CD4-positive, alpha-beta T cell treated with Interleukin-17A for 4 hours (primary cell): ENCODE measurements at places on chromosomes 13 and 19.

DNA sequence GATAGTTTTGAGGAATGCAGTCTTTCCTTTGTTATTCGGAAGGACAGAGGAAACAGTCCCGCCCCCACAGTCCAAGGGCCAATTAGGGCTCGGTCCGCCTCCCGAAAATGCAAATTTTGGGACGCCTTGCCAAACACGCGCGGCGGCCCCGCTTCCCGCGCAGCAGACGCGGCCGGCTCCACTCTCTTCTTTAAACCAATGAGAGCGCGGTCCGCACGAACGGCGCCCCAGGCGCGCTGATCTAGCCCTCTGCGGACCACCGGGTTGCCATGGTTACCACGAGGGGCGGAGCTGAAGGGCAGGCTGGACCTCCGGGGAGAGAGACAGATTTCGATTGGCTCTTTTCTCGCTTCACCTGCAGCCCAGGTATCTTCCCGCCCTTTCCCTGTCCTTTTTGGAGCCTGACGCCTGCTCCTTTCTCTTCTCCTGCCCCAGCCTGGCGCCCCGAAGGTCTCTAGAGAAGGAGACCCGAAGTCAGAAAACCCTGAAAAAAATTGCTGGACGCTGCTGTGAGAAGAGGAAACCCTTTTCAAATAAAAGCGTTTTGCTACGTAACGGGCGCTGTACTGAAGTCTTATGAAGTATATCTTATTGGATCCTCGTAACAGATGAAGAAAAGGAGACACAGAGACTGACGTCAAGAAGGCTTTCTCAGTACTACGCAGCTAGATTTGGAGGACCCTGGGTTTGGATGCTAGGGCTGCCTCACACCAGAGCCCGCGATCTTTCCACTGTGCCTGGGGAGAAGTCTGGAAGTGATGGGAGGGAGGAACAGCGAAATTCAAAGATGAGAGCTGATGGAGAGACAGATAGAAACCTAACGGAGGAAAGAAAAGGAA lies 2.0 kb downstream of the PTH2 start:
- peak; percentile 57 for DNase-seq

DNA sequence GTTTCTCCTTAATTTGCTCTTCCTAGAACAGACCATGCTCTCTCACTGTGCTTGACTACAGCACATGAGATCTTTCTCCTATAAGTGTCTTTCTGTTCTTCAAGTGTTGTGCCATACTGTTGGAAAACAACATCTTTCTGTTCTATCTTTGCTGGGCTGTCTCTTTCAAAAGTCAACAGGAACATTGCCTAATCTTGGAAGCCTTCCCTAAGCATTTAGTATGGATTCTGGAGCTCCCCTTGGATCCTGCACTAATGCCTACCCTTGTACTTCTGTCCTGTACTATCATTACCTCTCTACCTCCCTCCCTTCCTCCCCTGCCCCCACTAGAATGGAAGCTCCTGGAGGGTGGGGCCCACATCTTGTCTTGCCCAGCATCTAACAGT lies 26.8 kb downstream of the STARD13 start:
- no peak for DNase-seq

GRCh38 chr13:44263751-44264620 lies 109.6 kb upstream of the SERP2 start:
- DNase-seq, result no peak

DNA sequence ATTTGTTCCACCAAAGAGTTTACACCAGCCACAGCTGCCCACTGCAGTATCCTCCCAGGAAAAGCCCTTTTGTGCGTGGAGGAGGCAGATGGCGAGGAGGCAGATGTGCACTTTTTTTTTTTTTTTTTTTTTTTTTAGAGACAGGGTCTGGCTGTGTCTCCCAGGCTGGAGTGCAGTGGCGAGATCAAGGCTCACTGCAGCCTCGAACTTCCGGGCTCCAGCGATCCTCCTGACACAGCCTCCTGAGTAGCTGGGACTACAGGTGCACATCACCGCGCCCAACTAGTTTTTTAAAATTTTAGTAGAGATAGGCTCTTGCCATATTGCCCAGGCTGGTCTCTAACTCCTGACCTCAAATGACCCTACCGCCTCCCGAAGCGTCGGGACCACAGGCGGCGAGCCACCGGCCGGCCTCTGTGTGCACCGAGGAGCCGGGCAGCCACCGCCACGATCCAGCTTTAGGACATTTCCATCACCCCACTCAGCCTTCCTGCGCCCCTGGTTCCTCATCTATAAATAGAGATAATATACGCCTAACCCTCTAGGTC lies 563 bp upstream of the PDCD5 start:
- DNase-seq, result no peak

DNA sequence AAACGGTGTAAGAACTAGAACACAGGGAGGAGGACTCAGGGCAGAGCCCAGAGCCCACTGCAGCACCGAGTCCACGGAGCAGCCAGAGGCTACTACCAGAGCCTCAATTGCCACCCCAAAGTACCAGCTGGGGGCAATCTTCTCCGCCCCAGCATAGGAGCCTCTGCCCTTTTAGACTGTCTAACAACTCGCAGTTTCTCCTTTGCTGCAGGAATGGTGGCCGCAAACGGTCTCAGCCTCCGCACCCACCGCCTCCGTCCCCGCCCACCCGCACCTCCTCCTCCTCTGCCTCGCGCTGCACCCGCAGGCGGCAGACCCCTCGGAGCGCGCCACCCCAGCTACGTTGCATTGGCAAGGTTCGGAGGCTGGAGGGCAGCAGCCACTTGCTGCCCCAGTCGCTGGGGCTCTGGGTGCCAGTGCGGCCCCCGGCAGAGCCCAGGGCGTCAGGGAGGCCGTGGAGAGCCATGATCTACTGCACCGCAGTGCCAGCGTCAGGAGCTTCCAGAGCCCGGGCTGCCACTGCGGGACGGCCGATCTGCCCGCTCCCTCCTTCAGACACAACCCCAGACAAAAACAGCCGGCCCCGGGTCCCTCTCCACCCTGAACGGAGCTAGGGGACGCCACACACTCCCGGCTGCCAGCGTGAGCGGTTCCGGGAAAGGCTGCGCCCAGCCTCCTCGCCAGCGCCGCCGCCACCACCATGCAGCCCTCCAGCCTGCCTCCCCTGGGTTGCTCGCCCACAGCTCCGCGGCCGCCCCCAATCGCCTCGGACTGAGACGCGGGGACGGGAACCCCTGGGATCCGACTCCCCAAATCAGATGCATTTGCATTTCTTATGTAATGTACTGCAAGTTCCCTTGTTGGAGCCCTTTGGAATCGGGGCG lies 1.8 kb downstream of the FGF14 start:
- peak; percentile 38 for DNase-seq

GRCh38 chr19:50173127-50173526 lies 10.0 kb upstream of the IZUMO2 start:
- no peak for DNase-seq

- DNase-seq, result peak; percentile 50
Measured at GRCh38 chr19:52343548-52343947, 7.5 kb downstream of the ZNF610 start.

DNA sequence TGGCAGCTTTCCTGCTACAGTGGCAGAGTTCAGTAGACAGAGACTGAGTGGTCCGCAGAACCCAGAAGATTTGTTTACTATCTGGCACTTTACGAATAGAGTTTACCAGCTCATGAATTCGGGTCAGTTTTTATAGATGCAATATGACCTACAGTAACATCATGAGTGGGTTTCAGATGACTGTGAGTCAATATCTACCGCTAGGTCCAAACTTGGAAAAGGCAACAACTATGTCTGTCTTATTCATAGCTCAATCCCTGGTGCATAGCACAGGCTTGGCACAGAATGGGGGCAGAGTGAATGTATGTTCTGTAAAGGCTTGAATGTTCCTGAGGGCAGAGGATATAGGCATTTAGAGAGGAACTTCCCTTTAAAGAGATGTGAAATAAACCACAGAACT lies 65.2 kb downstream of the RAP2A start:
- DNase-seq, result no peak

GRCh38 chr13:19150712-19151228 lies 30.9 kb downstream of the TUBA3C start:
- DNase-seq, result no peak

- peak; percentile 59 for DNase-seq
Measured at GRCh38 chr19:38059897-38060296, 152.9 kb downstream of the SIPA1L3 start.

GRCh38 chr13:27504868-27505194 lies 54.5 kb upstream of the MTIF3 start:
- DNase-seq, result no peak

DNA sequence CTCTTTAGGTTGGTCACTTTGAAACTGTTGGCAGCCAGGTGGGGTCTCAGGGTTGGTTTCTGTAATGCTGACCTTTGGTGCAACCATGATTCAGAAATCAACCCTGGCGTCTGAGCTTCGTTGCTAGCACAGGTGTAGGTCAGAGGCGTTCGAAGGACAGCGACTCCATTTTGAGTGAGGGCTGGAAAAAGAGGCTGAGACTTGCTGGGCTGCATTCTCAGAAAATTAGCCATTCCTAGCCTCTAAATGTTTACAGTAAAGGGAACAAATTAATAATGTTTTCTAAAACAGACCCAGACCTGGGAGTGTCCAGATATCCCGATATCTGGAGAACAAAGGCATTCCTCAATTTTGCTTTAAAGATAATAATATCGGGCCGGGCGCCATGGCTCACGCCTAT lies 29.2 kb downstream of the RHPN2 start:
- no peak for DNase-seq

- no peak for DNase-seq
Measured at GRCh38 chr13:113009743-113010509, 40.9 kb downstream of the MCF2L start.

- no peak for DNase-seq
Measured at GRCh38 chr13:29830000-29830399, 20.4 kb downstream of the UBL3 start.

DNA sequence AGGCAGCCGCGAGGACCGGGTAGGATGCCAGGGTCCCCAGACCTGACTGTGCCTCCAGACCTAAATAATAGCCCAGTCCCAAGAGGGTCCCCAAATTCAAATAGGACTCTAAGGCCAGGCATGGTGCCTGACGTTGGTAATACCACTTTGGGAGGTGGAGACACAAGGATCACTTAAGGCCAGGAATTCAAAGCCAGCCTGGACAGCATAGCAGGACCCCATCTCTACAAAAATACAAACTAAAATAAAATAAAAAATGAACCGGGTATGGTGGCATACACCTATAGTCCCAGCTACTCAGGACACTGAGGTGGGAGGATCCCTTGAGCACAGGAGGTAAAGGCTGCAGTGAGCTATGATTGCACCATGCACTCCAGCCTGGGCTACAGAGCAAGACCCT lies 5.4 kb upstream of the APLP1 start:
- DNase-seq, result no peak

DNA sequence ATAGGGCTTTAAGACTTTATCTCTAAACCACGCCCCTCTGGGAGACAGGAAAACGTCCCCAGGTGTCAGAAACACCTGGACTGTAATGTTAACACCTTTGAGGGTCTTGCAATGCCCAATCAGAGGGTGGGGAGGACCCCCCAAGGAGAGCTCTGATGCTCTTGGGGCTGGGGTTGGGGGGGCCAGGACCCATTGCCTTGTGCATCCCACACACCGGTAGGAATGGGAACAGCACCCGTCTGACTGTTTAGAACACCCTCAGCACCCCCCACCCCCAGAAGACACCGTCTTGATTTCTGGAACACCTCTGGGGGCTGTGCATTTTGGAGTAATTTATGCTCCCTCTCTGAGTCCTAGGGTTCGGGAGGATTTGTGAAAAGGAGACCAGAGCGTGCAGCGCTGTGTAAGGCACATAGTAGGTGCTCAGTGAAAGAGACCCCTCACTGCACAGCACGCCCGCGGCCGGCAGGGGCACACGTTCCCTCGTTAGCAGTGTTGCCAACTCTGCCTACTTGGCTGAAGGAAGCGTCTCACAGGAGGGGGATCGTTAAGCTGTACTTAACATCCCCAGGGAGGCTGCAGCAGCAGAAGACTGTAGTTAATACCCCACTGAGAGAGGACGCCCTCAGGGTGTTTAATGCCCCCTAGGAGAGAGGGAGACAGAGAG lies 2.8 kb upstream of the ERFL start:
- DNase-seq, result peak; percentile 31

DNA sequence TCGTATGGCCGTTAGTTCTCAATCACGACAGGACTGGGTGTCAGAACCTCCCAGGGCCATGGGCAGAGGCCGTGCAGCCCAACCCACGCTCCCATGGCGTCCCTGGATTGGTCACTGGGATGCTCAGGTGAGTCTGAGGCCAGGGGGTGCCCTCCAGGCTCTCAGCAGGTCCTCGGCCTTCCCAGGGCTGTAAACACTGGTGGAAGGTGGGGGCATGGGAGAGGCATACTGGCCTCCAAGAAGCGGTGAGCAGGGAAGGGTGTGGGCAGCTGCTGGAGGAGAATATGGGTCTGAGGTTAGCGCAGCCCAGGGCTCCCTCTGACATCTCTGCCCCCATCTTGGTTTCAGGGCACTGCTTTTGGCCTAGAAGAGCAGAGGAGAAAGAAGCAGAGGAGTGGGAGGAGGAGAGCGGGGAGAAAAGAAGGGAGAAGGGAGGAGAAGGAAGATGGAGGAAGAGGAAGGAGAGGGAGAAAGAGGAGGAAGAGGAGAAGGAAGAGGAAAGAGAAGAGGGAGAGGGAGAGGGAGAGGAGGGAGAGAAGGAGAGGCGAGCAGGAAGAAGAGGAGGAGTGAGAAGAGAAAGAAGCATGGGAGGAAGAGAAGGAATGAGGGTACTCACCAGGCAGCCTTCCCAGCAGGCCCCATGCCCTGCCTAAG lies 62.3 kb downstream of the CEBPG start:
- DNase-seq, result no peak

DNA sequence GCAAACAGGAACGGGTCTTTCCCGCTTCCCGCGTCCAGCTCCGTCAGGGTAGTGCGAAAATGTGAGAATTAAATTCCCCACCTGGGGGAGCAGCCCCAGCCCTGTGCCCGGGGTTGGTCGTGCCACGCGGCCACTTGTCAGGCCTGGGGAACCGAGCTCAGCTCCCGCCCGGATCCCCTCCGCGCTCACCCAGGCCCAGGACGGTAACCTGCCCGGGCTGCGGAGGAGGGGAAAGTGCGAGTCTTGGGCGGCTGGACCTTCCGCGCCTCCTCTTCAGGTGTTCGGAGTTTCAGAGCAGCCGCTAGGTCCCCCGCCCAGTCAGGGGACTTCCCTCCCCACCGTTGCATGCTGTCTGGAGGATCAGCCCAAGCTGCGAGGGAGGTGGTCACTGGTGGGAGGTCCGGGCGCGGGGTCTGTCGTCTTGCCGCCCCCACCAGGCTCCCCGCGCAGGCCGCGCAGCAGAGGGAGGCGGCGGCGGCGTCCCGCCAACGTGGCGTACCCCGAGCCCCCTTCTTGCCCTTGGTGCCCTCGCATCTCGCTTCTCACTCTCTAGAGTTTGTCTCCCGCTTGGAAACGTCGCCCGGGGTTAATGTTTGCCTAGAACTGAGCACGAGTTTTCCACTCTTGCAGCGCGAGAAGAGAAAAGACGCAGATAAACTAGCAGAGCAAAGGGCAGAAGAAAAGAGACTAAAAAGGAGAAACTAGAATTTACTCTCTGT lies 8.1 kb downstream of the URAD start:
- DNase-seq, result no peak

DNA sequence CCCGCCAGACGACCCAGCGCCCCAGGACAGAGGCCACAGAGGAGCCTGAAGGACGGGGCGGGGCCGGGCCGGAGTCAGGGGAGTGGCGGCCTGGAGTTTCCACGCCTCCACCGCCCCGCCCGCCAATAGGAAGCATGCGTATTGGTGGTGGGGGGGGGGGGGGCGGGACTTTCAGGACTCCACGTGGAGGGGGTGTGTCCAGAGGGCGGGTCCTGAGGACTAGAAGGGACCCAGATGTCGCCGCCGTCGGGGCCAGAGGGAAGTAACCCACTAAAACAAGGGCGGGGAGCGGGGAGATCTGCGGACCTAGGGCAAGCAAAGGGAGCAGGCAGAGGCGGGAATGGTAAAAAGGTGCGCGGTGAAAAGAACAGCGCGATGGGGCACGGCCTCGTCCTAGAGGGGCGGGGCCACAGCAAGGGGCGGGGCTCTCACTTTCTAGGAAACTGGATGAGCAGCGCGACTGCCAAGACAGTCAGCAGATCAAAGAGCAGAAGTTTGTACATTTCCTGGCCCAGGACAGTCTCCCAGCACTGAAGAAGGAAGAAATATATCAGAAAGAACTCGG lies 2.8 kb upstream of the LENG1 start:
- DNase-seq, result peak; percentile 94
